Erythroblast (primary cell): ENCODE measurements at places on chromosomes 4 and X.

DNA sequence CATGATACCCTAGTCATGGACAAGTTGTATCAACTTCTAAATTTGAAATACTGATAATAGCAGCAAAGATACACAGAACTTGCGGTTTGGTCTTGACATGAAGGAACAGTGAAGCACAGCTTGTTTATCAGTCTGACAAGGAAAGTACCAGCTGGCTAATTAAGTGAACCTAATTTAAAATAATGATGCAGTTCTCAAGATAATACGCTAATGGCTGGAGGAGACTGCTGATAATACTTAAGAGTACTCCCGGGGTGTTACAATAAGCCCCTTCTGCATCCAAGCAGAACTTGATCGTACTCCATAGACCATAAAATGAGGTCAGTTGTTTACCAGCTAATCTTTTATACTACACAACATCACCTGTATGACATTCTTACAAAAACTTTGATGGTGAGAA lies 697.5 kb downstream of the FSTL5 start:
- no peak for DNase-seq

GRCh38 chr4:124862261-124862660 lies 149.7 kb upstream of the ANKRD50 start:
- no peak for DNase-seq

- DNase-seq = no peak
Measured at GRCh38 chr4:138688408-138689085, 327.0 kb upstream of the NOCT start.

GRCh38 chr4:184471881-184472613 lies 2.3 kb downstream of the IRF2 start:
- peak; percentile 69 for DNase-seq

DNA sequence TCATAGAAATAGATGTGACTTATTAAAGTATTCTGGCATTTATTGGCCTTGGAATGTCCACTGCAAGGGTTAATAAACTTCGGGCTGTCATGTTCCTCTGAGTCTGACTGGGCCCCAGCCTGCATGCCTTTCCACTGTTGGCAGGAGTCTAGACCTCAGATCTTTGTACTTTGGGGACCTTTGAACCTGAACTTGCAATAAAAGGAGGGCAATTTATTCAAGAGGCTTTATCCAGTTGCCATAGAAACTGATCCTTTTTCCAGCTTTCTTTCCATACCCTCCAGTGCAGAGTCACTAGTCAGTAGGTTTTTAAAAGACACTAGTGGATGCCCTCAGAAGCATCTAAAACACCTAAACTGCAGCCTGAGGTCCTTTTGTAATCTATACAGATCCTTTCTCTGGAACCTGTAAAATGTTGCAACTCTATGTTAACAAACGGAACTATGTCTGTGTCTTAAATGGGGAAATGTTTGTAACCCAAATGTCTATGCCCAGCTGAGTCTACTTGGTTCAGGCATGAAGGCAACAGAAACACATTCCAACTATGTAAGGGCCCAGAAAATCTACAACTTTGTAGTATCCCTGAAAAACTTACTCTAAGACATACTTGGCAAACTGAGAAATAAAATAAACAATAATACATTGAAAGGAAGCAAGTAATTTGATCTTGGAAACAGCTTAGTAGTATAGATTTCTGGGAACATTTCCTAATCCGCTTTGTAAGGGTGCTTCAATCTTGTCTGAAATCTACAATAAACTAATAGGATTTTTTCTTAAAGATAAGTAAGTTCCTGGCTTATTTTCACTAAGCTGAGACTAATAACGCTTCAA lies 41.5 kb downstream of the SOWAHB start:
- DNase-seq = no peak

GRCh38 chr4:81467672-81467964 lies 4.1 kb downstream of the RASGEF1B start:
- DNase-seq = no peak

- no peak for DNase-seq
Measured at GRCh38 chrX:83501003-83501402, 7.1 kb upstream of the POU3F4 start.

DNA sequence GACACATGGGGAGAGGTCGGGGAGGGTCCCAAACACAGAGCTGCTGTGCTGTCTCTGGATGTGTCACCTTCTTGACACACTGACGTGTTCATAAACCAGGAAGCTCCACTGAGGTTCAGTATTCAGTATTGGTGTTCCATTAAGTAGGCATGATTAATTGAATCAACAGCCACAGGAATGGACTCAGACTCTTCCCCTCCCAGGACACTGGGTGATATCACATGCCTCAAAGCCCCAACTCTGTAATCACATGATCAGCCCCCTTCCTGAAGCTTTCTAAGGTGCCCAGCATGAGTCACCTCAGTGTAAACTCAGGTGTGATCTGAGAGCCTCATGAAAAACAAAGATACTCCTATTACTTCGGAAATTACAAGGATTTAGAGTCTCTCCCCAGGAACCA lies 21.1 kb upstream of the HNRNPD start:
- no peak for DNase-seq

DNA sequence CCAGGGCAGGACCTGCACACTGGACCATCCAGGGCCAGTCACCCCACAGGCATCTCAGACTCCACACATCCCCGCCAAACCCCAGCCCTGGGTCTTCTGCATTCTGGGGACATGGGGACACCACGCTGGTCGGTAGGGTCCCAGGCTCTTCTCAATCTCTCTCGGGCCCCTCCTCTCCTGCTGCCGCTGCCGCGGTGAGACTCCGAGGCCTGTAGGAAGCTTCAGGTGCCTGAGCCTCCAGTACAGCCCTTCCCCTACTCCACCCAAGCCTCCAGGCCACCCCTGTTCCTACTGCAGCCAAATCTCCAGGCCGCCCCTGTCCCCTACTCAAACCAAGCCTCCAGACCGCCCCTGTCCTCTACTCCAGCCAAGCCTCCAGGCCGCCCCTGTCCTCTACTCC lies 5.5 kb upstream of the ASMT start:
- DNase-seq = no peak

GRCh38 chr4:27463816-27464215 lies 603.2 kb downstream of the STIM2 start:
- DNase-seq = no peak

- no peak for DNase-seq
Measured at GRCh38 chrX:54641530-54641929, 111.5 kb downstream of the GNL3L start.

- no peak for DNase-seq
Measured at GRCh38 chrX:67622053-67622585, 78.3 kb downstream of the AR start.

DNA sequence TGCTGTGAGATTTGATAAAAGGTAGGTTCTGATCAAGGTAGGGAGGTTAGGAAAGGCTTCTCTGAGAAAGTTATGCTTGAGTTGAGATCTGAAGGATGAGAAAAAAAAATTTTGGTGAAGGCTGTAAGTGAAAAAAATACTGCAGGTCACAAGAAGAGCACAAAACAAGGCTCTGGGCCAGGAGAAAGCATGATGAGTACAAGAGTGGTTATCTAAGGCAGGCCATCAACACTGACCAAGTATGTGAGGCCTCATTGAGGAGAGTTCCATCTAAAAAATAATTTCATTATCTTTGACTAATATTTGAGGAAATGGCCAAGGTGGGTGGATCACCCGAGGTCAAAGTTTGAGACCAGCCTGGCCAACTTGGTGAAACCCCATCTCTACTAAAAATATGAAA lies 71.6 kb upstream of the SLC4A4 start:
- no peak for DNase-seq

DNA sequence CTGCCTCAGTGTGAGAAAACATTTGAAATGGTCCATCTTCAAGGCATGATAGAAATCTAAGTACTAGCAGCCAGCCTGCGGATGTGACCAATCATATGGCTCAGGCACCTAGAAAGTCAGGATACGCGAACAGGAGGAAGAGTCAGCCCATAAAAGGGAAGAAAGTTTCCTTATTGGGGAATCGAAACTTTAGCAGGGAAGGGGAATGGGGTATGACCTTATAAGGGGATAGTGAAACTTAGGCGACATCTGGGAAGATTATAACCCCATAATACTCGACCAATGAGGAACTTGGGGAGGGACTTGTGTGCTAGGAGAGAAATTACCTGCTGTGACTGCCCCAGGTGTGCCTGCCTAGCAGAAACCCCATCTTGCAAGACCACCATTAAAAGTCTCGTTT lies 26.2 kb upstream of the PYURF start:
- no peak for DNase-seq

DNA sequence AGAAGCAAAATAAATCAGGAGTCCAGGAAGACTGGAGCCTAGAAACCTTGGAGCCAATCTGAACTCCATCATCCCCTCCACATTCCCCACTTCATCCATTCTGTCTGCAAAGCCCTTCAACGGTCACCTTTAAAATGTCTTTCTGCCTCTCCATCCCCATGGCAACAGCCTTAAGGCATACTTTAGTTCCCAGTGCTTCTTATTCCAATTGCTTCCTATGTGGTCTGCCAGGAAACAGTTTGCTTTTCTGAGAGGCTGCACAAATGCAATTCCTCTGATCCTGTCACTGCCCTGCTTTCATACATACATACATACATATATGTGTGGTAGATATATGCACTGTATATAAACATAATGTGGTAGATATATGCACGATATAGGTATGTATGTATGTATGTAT lies 786 bp upstream of the MAGEH1 start:
- DNase-seq = no peak

- DNase-seq = no peak
Measured at GRCh38 chrX:10617186-10617998, 3.0 kb downstream of the MID1 start.

DNA sequence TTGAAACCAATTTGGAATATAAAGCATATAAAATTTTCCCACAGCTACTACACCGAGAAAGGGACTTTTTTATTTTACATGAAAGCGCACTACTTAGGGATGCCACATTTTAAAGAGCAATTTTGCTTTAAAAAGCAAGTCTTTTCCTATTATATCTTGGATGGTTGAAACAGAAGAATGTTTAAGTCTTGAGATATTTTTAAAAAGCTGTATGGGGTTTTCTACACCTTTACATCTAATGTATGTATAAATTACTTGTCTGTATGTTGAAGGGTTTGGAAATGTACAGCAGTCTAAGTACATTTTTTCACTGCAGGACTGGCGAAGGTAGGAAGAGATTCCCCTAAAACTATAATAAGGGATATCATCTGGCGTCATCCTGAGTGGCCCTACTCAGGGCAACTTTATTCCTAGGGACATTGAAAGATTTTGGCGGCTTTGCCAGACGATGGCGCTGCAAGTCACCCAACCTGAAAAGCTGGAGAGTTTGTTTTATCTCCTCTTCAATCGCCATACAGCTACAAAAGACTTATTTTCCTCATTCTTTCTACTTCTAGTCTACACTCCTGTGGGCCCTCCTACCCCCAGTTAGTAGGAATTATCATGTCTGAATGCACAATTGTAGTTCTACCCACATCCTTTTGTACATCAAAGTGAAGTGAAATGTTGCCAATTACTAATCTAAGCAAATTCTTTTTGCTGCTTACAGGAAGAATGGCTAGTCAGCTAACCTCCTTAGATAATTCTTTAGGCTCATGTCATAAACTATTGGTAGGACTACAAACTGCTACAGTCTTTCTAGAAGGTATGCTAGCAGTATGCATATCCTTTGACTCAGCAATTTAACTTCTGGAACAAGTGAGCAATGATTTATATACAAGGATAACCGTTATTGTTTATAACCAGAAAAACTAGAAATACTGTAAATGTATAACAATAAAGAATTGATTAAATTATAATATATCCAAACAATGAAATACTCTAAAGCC lies 782 bp upstream of the NEK1 start:
- peak; percentile 84 for DNase-seq

- DNase-seq = no peak
Measured at GRCh38 chrX:138481649-138482048, 229.9 kb downstream of the FGF13 start.

DNA sequence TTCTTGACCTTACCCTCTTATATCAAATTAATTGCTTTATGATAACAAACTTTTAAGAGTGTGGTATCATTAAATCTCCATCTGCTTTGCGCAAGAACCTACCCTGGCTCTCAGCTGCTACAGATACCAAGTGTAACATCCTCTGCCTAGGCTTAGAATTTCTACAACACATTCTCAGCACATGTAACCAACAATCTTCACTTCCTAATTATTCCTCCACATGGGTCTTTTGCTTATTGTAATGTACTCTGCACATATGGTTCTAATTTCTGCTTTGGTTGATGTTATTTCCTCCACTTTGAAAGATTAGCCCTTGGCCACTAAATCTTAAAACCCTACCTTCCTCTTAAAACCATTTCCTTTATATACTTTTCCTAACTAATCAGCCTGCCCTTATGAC lies 242.4 kb downstream of the ARHGAP24 start:
- DNase-seq = no peak

DNA sequence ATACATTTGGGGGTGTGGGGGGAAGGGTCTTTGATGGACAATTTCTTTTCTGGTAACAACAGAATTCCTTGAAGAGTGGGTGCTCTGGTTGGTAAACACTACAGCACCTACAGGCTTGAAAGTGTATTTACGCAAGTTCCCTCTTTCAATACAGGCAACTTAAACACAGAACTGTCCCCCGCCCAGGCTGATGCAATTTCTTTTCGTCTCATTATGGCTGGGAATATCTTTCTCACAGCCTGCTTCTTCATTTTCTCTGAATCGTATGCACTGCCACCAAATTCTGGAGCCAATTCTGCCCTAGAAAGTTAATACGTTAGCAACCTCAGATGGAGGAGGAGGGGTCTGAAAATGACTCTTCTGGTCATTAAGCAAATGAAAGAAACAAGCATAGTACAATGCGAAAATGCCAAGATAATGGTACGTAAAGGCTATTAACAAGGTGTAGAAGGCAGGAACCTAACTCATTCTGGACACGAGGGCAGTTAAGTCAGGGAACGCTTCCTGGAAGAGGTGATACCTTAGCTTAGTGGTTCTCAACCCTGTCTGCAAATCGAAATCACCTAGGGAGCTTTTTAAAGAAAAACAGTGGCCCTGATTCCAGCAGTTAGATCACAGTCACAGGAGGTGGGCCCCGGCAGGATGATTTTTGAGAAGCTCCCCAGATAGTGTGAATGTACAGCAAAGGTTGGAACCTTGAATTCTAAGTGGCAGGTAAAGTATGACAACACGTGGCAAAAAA lies 1.0 kb downstream of the AGA start:
- DNase-seq = peak; percentile 77

GRCh38 chr4:150619042-150619441 lies 37.1 kb downstream of the MAB21L2 start:
- no peak for DNase-seq
